Activated CD4-positive, alpha-beta T cell treated with anti-CD3 and anti-CD28 coated beads, Interleukin-2, amount 50 U/mL, for 1 hour (primary cell): ENCODE measurements at places on chromosomes 7 and 10.

- DNase-seq = peak; percentile 54
Measured at GRCh38 chr10:7409045-7409731, 1.6 kb downstream of the SFMBT2 start.

DNA sequence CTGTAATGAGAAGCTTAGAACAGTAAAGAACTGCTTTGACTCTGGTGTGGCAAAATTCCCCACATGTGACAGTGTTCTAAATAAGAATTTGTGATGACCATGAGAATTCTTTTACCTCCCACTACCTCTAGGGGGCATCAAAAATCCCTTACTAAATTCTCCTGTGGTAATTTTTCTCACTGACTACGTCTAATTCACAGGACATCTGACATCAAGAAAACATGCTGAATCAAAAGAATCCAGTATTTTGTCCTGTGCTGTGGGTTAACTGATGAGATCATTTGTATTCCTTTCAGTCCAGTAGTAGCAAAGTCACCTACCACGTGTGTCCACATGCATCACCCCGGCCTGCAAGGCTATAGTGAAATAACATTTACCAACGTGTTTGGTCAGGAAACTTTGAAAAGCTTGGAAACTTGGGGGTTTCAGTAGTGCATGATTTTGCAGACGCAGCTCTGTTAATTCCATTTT lies 103.8 kb downstream of the ATE1 start:
- DNase-seq = no peak

- no peak for DNase-seq
Measured at GRCh38 chr10:5840314-5841307, 27.4 kb upstream of the GDI2 start.

DNA sequence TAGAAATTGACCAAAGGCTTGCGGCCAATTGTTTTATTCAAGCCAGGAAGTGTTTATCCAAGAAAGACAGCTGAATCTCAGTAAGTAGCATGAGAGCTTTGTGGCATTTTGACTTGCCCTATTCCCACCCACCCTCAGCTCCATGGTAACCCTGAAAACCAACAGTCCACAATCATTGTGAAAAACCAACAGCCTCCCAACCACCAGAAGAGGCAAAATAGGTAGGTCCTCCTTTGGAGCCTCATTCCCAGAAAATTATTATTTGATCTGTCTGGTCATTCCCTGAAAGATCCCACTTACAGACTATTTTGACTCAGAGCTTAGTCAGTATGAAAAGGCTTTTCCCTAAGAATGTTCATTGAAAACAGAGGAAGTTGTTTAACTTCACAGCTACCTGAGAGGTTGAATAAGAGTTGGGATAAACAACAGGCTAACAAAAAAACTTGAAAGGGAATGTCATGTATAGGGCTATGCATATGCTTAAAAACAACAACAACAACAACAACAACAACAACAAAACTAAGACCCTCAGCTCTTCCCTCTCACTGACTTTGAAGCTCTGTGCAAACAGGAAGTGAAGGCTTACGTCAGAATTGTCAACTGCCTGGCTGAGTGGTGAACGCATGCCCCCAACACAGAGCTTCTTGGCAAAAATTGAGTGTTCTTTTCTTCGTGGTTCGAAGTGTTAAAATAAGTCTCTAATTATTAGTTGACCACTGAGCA lies 11.2 kb downstream of the KPNA7 start:
- DNase-seq = no peak

DNA sequence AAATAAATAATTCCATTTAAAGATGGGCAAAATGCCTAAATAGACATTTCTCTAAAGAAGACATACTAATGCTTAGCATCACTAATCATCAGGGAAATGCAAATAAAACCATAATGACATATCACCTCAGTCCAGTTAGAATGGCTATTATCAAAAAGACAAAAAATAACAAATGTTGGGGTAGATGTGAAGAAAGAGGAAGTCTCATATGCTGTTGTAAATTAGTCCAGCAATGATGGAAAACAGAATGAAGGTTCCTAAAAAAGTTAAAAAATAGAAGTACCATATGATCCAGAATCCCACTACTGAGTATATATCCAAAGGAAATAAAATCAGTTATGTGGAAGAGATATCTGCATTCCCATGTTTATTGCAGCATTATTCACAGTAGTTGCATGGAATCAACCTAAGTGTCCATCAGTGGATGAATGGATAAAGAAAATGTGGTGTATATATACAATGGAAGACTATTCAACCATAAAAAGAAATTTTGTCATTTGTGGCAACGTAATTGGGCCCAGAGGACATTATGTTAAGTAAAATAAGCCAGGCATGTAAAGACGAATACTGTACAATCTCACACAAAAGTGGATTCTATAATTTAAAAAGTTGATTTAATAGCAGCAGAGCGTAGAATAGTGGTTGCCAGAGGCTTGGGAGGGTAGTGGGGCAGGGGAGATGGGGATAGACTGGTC lies 52.0 kb downstream of the TCAF1 start:
- no peak for DNase-seq

DNA sequence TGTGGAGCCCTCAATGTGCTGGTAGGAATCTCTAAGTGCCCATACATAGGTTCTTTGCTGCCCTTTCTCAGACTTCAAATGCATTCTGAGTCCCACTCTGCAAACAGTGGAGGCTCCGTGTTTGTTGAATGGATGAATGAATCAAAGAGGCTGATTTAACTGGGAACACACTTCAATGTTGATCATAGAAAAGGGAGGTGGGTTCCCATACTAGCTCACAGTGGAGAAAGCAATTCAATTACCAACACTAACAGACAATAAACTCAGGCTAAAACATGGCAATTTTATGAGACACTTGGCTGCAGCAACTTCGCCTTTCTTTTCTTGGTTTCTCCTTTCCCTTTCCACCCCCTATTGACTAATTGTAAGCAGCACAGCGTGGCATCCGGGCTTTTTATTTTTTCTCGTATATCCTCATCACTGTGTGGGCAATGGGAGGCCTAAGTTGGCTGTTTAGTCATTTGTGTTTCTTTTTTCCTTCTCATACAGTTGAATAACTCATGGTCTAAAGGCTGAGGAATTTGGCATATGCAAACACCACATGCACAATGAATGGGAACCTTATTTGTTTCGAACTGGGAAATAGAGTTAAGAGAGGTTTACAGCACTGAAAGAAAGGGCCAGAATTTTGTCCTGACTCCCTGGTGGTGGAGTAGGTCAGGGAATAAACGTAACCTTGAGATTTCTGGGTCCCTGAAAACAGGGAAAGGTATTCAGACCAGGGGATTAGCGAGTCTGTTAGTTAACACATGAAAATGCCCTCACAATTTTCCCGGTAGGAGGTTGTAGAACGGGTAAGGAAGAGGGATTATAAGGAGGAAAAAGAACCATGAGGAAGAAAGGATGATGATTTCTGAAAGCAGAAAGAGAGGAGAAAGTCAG lies 858.5 kb downstream of the KCNMA1 start:
- DNase-seq = no peak
